CD4-positive, alpha-beta T cell treated with Interferon alpha-2 for 1 hour (primary cell): ENCODE measurements at places on chromosomes 4 and X.

- DNase-seq = no peak
These were observed 20.1 kb downstream of the GAK start for GRCh38 chr4:911871-912490.

DNA sequence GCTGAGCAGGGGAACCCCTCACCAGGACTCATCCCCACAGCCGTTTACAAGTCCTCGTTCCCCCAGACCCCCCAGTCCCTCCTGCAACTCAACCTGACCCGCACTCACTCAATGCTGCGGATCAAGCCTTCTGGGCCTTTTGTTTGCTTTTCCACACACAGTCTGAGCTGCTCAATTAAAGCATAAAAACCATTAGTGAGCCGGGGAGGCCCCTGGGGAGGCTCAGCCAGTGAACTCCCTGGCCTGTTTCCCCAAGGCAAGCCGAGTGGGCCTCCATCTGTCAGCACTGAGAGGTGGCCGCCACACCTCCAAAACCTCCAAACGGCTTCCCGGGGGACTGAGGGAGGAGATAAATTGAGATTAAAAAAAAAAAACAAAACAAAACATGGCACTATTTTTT lies 158.5 kb downstream of the SHOX start:
- DNase-seq = no peak

- DNase-seq = no peak
These were observed 125.1 kb downstream of the MAML3 start for GRCh38 chr4:140028676-140029517.

DNA sequence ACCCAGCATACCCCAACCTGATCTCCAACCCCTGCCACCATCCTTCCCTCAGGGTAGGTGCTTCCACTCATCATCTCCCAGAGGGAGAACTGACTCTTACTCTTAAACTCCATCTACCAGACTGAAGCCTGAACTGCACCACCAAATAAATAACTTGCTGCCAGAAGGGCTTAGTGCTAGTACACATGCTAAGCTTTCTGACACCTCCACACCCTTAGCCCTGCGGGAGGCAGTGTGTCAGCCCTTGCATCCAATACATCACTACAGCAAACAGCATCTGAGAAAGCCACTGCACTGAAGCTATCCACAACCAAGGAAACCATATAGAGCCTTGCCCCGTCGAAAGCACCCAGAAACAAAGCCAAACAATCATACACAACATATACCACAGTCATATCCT lies 68.6 kb upstream of the MCF2 start:
- no peak for DNase-seq

DNA sequence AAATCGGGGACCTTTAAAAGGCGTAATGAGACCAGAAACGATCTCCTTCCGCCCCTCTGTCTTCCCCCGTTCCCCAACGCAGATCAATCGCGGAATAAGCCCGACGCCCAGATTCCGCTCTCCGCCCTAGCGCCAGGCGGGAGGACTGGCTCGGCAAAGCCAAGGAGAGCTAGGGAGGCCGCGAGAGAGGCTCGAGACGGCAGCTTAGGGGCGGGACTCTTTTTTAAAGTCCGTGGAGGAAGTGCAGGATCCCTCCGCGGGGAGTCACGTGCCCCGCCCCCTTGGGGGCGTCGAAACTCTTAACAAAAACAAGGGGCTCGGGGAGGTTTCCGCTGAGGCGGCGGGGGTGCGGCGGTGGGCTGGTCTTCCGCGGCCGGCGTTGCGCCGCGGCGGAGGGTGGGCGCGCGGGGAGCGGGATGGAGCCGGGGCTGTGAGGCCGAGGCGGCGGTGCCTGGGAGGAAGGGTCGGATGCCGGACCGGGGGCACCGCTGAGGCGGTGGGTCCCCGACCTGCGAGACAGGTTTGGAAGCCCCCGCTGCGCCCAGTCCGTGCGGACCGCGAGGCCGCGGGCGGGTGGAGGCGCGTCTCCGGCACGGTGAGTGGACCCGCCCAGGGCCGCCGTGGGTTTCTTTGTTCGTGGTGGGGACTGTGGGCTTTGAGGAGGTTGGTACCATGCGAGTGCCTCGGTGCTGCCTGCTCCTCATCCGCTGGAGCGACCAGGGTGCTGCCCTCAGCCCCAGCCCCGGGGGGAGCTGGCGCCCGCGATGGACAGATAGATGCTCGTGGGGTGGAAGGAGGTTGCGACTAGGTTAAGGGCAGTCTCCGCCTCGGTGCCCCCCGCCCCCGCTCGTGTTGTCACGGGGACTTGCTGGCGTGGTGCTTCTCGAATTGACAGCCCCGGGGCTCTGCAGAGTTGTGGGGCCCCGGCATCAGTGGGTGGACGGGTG lies at the start of gene CCNG2:
Gene CCNG2 (plus strand): TSS at position 296 of the 947 bp plus-strand sequence. CDS start 1,326 bp downstream, outside the sequence.
- DNase-seq = peak; percentile 90

DNA sequence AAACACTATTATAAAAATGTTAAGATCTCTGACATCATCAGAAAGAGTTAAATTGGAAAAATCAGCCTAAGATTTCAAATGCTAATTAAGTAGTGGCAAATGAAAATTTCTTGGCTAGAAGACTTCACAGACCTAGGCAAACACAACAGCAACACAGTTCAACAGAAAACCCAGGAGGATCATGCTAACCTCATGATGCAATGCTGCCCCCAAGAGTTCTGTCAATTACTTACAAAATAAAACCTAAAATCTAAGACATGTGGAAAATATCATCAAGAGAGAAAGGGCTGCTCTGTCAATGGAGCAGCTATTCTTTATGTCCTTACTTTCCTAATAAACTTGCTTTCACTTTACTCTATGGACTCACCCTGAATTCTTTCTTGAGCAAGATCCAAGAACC lies 21.0 kb downstream of the S100G start:
- peak; percentile 40 for DNase-seq

DNA sequence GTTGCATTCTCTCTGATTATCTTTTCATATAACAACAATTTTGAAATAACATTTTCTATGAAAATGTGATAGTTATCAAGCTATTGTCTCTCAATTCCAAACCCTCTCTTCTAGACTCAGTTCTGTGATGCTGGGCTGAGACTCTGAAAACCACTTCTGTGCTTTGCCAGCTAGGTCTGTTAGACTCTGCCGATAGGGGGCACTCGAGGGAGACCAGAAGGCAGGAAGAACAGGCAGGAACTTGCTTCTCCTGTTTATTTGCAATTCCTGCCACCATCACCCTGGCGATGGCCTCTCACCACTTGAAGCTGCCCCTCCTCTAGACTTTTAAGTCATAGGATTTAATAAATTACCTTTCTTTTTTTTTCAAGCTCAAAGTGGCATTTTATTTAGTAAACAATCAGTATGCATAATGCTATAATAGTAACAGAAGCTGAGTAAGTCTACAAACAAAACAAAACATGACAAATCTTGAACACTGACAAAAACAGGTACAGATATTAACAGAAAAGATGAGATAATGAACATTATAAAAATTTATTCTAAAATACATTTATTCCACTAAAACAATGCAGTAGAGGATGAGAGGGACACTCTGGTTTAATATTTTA lies 49.7 kb downstream of the RASL11B start:
- peak; percentile 66 for DNase-seq

DNA sequence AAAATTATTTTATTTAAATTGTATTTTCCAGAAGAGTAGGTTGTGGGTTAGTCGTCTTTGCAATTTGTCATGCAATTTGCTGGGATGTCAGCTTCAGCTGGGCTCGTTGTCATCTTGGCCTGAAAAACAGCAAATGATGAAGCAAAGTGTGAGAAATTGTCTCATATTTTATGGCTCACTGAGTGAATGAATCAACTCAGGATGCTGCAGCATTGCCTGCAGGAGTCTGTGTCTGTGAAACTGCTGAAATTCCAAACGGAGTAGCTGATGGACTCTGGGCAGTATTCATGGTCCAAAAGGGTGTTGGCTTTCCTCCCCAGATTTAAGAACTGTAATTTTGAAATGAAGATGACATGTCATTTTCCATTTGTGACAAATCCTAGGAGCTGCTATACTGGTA lies 37.2 kb downstream of the CXCL8 start:
- DNase-seq = no peak

GRCh38 chr4:7595934-7596461 lies 161.3 kb upstream of the PSAPL1 start:
- no peak for DNase-seq

DNA sequence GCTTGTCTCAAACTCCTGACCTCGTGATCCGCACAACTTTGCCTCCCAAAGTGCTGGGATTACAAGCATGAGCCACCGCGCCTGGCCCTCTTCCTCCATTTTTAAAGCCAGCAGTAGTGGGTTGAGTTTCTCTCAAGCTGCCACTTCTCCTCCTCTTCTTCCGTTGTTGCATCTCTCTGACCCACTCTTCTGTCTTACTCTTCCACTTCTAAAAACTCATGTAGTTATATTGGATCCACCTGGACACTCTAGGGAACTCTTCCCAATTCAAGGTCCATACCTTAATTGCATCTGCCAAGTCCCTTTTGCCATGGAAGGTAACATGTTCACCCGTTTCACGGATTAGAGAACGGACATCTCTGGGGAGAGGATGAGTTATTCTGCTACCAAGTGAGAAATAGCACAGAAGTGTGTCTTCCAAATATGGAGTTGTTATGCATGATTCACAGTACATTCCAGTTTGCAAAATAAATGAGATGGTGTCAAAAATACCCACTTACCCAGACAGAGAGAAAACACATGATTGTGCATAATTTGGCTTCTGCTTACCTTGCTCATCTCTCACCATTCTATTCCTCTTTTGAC lies 51.8 kb downstream of the GBA3 start:
- no peak for DNase-seq

DNA sequence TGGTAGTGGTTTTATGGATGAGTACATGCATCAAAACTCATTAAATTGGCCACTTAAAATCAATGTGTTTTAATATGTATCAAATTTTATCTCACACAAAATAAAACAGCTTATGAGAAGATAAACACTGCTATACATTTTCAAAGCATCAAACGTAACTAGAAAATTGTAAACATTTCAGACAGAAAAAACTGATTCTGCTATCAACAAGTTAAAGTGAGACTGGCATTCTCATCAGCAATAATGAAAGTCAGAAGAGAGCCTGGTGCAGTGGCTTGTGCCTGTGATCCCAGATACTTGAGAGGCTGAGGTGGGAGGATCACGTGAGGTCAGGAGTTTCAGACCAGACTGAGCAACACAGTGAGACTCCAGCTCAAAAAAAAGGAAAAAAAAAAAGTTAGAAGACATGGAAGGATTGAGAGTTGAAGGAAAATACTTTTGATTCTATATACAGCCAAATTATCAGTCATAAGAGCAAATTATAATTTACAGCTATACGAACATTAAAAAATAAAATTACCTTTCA lies 2.9 kb downstream of the TBCK start:
- no peak for DNase-seq

GRCh38 chrX:2449135-2449886 lies 51.5 kb downstream of the DHRSX start:
- no peak for DNase-seq

- no peak for DNase-seq
These were observed 12.3 kb downstream of the FHL1 start for GRCh38 chrX:136159611-136160025.

- no peak for DNase-seq
These were observed 84.3 kb upstream of the TMEM150C start for GRCh38 chr4:82645936-82646565.

DNA sequence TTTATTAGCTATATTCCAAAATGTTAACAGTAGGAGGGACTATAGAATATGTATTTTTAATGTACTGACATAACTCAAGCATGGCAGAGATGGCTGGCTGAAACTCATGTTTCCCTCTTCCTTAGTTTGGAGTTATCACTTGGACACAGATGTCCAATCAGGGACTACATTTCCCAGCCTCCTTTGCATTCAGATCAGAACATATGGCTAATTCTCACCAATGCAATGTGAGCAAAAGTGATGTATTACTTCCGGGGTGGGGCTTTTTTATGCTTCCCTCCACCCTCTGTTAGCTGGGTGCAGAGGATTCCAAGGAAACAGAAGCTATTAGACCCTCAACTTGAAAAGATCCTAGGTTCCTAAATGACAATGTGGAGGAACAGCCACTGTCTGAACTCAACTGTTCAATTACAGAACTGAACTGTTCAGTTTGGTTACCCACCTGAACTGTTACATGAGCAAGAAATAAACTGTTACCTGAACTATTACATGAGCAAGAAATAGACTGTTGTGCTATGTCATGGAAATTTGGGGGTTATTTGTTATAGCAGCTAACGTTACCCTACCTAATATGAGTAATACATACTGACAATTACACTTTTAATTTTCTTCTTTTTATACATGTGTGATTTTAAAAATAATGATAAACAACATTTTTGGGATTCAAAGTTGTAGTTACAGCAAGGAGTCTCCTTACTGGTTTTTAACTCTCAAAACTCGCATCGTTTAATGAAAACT lies 29.6 kb upstream of the ERVMER34-1 start:
- DNase-seq = no peak

- no peak for DNase-seq
These were observed 110.2 kb upstream of the WDR1 start for GRCh38 chr4:10226756-10227155.
